ENCODE measurements at places on chromosomes 6 and 20.

DNA sequence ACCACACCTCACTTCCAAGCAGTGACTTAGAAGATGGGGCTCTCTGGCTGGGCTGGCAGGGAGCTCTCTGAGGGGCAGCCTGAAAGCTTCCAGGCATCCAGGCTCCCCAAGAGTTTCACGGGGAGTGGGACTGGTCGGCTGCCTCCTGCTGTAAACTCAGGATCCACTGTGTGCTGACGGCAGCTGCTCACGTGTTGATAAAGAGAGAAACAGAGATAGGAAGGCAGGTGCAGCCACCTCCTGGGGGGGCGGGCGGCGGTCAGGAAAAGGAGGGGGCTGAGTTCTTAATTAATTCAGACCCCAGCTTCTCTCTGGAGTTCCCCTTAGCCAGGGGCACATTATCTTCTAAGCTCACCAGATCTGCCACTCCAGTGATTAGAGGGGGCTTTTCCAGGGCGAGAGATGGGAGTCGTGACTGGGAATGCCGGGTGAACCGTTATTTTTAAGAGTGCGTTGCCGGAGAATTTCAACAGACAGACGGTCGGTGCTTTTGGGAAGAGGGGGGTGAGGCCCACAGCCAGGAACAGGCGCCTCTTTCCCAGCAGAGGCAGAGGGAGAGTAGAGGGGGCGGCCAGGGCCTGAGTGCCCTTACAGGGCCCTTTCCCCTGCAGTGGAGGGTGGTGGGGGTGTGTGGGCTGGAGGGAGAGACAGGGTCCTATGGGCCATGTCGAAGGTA lies 70.9 kb downstream of the CD40 start:
- no peak for DNase-seq

GRCh38 chr6:74333406-74333805 lies 637.4 kb downstream of the CD109 start:
- no peak for DNase-seq

- DNase-seq, result no peak
These were observed 3.7 kb upstream of the CCDC167 start for GRCh38 chr6:37503309-37503965.

GRCh38 chr6:31765910-31766794 lies 3.7 kb downstream of the SAPCD1 start:
- DNase-seq, result no peak

DNA sequence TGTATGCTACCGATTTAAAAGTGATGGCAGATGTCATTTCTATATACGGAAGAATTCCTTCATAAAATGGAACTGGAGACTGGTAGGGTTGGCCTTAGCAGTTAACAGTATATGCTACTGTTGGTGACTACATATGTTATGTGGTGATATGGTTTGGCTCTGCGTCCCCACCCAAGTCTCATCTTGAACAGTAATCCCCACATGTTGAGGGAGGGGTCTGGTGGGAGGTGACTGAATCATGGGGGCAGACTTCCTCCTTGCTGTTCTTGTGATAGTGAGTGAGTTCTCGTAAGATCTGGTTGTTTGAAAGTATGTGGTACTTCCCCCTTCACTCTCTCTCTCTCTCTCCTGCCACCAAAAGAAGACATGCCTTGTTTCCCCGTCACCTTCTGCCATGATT lies 29.6 kb downstream of the RGS17 start:
- no peak for DNase-seq

GRCh38 chr20:32036716-32037485 lies 15.1 kb upstream of the HCK start:
- DNase-seq, result no peak

GRCh38 chr6:131001945-131002660 lies 60.9 kb downstream of the EPB41L2 start:
- DNase-seq, result no peak

- no peak for DNase-seq
These were observed 25.0 kb downstream of the MAP1LC3A start for GRCh38 chr20:34583544-34583943.

- DNase-seq, result no peak
These were observed 25.1 kb downstream of the SYNDIG1 start for GRCh38 chr20:24494460-24494920.

DNA sequence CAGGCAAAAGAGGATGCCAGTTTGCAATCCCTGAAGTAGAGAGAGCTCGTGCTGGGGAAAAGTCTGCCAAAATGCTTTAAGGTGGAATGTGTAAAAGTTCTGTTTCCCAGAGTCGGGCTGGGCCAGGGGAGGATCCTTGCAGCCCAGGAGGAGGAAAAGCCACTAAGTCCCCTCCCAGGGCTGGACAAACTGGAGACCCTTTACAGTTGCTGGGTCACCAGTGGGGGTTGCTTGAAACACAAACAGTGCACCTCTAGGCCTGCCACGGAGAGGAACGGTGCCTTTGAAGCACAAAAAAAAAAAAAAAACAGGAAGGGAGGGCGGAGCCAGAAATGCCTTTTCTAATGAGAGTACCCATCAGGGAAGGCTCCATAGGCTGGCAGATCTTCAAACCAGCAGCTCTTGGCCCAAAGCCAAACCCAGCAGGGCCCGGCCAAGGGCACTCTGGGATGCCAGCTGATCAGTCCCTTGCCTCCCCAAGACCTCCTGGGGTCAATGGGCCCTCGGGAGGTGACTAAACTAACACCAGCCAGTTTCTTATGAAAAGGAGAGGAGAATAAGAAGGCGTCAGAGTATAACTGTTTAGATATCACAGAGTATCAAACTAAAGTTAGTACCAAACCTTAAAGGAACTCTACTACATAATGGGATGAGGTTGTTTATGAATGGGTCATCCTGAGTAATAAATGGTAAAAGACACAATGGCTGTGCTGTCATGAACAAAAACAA lies 23.7 kb downstream of the HLA-A start:
- peak; percentile 56 for DNase-seq

Measured in right lung (tissue), 10 donors.